Endothelial cell of umbilical vein (primary cell): ENCODE measurements at places on chromosomes 16 and 17. TPM values are rescaled to one million over a fixed set of nuclear protein-coding genes. Genes with fewer than 3 reads are reported as not detected.

KCTD13 gene
- total RNA-seq: 21.0 and 24.2 TPM in 2 replicates

RSKR gene
- 19.9 and 20.1 TPM in 2 replicates for total RNA-seq

UBALD1 gene
- 41.6 and 43.8 TPM in 2 replicates for total RNA-seq

KRT23 gene
- total RNA-seq: not detected in 2 replicates
